ENCODE measurements at places on chromosomes 6 and 20.

- DNase-seq, result no peak
Observed at GRCh38 chr6:149170564-149171452, 146.7 kb upstream of the TAB2 start.

DNA sequence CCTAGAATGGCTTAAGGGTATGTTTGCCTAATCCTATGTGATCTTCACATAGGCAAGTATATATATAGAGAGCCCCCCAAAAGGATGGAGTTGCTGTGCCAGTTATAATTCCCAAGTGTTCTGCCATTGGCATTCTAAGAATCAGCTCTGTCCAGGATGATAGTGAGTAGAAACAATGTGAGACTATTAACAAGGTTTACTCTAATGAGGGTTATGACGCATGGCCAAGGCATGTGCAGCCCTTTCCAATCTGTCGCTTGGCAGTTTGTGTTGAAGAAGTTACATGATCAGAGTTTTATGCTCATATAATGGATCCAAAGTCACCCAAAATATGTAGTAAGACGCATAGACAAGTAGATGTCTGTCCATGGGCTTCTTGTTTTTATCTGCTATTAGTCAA, 33.6 kb downstream of the VGLL2 start:
- DNase-seq, result no peak

DNA sequence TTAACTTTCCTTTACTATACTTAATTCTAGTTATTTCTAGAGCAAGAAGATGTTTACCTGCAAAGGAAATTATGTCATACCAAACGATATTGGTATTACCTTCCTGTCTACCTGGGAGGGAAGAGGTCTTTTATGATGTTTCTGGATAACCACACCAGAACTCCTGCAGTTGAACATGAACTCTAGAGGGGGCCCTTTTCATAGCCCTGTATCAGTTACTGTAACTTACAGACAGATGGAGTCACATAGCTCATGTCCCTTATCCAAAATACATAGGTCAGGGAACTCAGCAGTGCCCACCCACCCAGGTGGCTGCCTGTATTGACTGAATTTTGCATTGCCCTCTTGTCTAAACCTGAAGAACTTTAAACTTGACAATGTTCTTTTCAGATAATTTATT, 35.1 kb upstream of the MYL9 start:
- no peak for DNase-seq

DNA sequence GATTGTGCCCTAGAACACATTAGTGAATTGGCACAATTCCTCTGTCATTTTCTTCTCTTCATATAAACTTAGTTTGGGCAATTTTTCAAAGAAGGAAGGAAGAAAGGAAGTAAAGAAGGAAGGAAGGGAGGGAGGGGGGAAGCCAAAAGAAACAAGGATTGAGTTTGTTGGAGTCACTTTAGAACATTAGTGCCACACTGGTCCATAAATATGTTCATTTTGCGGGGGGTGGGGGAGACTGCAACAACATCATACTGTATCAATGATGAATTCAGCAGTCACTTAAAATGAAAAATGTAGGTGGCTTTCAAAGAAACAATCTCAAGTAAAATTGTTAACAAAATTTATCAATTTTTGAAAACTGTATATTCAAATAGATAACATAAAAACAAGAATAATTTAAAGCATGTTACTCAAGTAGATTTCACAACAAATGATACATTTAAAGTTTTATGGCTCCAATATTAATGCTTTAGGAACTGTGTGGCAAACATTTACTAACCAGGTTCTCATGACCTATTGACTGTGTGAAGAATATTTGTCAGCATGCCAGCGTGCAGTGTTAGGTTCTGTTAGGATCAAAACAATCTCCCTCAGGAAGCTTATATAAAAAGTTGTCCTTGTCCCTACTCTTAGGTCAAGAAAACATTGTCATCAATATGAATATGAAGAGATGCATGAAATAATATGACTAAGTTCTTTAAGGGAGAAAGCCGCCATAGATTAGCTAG, 208.1 kb upstream of the AGPAT4 start:
- DNase-seq, result no peak

- peak; percentile 80 for DNase-seq
Observed at GRCh38 chr20:59495894-59496510, 108.3 kb upstream of the PHACTR3 start.

DNA sequence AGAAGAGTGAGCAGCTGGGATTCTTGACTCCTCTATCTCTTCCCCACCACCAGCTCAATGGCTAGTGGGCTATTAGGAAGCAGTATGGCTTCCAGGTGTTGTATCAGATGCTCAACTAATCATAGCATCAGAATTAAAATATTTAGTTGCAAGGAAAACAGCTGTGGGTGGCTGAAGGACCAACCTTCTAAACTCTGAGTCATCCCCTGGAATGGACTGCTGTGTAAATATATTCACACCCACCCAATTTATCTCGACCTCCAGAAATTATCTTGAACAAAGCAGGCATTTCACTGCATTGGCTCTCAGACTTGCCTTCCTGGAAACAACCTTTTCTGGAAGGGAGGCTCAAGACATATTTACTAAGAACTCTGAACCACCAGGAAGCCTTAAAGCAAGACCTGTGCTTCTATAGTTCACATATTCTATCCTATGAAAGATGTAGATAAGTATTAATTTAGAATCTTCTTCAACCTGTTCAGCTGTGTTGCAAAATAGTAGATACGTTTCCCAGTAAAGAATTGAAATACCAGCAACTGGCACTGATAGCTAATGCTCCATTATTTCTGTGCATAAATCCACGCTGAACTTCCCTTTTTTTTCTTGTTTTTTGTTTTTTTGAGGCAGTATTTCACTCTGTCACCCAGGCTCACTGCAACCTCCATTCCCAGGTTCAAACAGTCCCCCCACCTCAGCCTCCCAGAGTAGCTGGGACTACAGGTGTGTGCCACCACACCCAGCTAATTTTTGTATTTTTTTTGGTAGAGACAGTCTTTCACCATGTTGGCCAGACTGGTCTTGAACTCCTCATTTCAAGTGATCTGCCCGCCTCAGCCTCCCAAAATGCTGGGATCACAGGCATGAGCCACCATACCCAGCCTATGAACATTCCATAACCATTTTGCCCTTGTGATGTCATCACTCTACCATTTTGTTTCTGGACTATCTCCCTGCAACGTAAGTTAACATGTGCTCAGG, 56.9 kb upstream of the CD2AP start:
- no peak for DNase-seq

DNA sequence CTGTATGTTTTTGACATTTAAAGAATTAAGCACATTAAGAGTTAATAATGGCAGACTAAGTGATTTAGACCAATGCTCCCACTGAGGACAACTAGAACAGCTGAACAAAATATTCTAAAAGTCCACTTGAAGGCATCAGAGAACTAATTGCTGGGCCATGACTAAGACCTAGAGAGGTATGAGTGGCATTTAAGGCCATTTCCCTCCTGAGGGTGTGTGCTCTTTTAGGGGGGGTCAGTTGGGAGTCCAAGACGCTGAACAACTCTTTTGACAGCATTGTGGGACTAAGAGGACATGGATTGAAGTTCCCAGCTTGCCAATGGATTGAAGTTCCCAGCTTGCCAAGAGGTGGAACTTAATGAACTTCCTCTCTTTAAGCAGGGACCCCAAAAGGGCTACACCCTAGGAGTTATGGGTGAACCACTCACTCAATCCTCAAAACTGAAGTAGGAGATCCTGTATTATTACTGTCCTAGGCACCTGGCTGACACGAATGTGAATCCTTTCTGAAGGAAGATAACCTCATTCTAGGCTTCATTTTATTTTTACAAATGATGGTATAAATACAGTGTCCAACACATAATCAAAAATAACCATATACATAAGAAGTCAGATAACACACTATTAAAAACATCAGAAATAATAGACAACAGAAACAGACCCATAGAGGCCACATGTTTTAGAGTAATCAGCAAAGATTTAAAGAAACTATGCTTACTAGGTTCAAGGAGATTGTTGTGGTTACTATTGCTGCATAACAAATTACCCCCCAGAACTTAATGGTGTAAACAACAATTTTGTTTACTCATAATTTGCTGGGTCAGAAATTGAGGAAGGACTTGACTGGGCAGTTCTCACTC, 175.1 kb downstream of the VEGFA start:
- DNase-seq, result no peak

DNA sequence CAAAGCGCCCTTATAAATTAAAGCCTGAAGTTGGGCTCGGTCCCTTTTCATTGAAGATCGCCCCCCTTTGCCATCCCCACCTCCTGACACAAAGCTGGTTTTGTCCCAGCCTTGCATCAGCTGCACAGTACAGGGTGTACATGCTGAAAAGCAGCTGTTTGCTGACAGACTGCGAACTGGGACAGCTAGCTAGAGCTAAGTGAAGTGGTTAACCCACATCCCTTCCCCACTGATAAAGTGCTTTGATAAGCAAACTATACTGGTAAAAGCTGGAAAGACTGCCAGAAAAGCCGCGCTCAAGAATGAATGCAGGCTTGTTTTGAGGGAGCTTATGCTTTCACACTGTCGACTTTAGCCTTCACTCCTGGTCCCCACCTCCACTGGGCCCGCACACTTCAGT, 207.3 kb downstream of the GMDS start:
- no peak for DNase-seq

- no peak for DNase-seq
Observed at GRCh38 chr6:136587527-136587926, 37.3 kb upstream of the MAP7 start.

DNA sequence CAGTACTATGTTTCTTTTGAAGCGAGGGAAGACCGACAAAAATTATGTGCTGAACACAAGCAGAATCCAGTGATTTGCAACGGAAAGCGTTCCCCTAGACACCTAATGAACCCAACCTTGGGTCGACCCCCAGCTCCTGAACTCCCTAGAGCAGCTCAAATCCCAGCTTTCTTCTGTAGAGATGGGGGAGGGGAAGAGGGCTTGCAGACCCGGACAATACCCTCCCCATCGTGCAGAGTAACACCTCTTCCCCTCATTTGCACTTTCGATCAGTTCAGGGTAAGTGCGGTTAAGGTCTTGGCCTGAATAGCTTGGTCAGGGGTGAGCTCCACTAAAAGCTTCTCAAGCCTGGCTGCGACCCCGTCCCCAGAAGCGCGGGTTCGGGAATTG, 404 bp downstream of the CEP162 start:
- no peak for DNase-seq

- DNase-seq, result no peak
Observed at GRCh38 chr6:63798378-63798777, 162.8 kb downstream of the PHF3 start.

GRCh38 chr6:122962000-122962624, 33.9 kb upstream of the CLVS2 start:
- DNase-seq, result no peak

DNA sequence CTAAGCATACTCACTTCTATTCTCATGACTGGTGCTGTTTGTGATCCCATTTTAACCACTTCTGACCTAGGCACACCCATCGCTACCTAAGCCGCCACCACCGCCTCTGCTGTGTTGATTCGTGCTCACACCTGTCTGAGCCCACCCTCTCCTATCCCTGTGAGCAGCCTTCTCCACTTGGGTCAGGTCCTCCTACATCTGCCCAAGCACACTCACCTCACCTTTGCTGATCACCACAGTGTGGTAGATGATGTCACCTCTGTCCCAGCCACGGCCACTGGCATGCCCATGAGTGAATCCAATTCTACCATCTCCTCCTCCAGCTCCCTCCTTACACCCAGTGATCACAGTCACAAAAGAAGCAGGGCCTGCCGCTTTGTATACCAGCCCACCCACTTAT, 20.8 kb downstream of the MUC22 start:
- DNase-seq, result no peak

- no peak for DNase-seq
Observed at GRCh38 chr20:62248890-62249560, 10.7 kb downstream of the OSBPL2 start.

DNA sequence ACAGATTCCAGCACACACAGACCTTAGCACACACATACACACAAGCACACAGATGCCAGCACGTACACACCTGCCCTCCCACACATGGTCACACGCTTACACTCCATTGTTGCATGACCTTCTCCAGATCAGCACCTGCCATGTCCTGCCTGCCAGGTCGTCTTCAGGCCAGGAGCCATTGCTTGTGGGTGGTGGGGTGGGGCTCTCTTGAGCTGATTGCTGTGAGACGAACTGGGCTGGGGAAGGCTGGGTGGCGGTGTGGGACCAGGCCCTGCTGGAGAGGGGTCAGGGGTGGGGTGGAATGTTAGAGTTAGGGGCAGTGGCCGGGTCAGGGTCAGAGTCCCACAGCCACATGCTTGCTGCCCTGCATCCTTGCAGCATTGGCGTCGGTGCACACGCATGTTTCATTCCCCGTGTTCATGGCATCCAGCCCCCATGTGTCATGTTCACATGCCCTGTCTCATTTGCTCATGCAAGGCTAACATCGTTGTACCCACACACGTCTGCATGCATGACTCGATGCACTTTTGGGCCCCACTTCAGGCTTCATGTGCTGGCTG, 6.5 kb upstream of the NPBWR2 start:
- no peak for DNase-seq

- no peak for DNase-seq
Observed at GRCh38 chr20:57399587-57400155, 8.5 kb downstream of the RBM38 start.

- DNase-seq, result peak; percentile 17
Observed at GRCh38 chr20:53282217-53282955, 310.2 kb downstream of the TSHZ2 start.

DNA sequence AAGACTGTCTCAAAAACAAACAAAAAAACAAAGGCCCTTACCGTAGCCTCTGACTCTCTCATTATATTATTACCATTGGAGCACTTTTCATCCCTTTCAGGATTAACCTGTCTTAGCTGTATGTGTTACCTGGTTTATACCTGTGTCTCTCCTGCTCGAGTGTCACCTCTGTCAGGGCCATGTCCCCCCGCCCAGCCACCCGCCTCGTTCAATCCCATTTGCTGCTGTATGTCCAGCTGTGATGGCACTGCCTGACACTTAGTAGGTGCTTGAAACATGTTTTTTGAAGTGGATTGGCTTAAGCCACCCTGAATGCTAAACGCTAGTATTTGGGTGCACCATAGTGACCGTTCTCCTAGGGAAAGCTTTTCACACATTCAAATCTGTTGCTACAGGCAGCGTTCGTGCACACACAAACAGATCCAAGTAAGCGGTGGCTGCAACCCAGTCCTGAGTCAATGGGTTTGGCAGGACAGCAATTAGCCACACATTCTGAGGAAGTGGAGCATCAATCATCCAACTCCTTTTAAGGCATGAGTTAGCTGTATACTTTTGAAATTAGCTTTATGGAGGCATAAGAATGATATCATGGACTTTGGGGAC, 98.9 kb upstream of the ZNF217 start:
- DNase-seq, result no peak

DNA sequence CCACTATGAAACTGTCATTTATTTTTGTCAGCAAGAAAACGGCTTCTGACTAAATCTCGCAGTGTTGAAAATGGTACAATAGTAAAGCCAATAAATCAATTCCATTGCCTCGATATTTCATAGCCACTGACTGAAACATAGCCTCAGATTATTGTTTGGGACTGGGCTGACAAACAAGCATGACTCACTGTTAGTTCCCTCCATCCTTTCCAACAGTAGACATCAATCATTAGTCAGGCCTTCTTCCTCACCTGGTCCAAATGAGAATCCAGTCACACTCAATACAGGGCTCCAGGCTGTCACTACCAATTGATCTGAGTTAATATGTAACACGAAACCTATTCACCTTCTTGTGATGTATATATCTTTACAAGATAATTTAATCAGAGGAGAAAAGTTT, 66.1 kb downstream of the ADGRB3 start:
- DNase-seq, result no peak

- DNase-seq, result no peak
Observed at GRCh38 chr20:4957187-4957586, 44.1 kb downstream of the SLC23A2 start.
